ENCODE measurements at places on chromosomes 3 and 15.

DNA sequence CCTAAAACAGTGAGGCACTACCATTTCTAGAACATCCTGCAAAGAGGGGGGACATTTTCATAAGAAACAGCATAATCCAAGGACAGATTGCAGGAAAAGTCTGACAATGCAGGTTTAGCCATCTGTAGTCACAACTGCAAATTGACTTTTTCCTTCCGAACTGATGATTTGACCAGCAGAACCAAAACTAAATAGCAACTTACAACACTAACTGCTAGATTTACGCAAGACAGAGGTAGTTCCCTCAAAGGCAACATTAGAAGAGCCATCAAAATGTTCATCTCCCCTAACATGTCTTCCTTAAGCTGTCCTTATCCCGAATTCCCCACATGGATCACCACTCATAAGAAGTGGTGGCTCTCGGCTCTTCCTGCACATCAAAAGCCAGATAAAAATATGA lies 129.6 kb downstream of the GADL1 start:
- DNase-seq: no peak

GRCh38 chr3:50480471-50480870 lies 23.0 kb downstream of the CACNA2D2 start:
- DNase-seq: no peak

DNA sequence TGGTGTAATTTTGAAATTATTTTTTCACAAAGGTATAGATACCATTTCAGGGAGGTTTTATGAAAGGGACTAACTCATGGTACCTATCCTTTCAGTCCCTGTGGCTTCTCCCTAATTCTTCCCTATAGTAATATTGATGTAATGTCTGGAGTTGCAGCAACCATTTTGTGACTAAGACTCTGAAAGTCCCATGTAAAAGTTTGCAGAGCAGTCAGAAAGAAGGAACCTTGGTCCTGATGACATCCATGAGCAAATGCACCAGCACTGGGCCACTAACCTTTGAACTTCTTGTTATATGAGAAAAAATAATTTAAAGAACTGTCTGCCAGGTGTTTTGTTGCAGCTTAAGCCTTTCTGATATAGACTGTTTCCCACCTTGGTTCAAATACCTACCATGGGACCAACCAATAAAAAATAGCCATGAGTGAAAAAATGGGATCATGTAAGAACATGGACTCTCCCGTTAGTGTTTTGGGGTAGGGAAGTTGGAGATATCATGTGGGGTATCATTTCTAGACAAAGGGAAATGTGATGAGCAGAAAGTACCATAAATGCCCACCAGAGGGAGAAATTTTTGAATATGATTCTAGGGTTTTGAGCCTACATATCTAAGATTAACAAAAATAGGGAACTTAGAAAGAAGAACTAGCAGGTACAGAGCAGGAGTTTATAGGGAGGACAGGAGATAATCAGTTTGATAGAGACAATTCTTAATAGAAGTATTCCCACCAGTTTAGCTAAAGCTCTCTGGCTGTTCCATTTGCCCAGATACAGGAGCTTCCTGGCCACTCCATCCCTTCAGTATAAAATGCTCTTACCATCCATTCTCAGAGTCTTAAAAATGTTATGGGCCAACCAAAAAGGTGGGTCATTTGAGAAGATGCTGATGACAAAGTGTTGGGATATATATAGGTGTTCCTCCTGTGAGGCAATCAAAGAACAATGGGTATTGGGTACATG lies 3.4 kb upstream of the CPOX start:
- DNase-seq: no peak

DNA sequence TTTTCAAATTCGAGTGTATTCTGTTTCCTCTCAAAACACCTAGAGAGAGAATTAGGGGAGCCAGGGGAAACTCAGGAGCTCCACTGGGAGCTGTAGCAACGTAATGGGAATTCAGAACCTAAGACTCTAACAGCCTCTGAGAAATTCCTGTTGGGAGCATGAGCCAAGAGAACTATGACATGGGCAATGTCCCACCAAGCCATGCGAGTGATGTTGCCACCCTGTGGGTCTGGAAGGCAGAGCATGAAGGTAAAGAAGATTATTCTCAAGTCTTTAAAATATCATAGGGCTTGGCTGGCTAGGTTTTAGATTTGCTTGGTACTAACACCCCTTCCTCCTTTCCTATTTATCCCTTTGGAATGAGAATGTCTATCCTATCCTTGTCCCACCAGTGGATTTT lies 392.6 kb upstream of the ADAMTS9 start:
- no peak for DNase-seq

- DNase-seq: no peak
Observed at GRCh38 chr3:140198242-140198641, 263.3 kb downstream of the CLSTN2 start.

DNA sequence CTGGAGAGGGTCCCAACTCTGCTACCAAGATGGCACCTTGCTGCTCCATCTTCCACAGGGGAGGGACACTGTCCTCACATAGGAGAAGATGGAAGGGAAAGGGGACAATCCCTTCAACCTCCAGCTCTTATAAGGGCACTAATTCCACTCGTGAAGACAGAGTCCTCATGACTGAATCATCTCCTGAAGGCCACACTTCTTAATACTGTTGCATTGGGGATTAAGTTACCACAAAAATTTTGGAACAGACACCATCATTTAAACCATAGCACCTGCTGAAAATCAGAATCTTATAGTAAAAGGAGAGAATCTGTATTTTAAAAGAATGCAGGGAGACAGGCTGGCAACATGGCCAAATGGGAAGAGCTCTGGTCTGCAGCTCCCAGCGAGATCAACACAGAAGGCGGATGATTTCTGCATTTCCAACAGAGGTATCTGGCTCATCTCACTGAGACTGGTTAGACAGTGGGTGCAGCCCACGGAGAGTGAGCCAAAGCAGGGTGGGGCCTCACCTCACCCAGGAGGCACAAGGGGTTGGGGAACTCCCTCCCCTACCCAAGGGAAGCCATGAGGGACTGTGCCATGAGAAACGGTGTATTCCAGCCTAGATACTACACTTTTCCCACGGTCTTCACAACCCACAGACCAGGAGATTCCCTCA lies 69.4 kb upstream of the LIPC start:
- DNase-seq: no peak

DNA sequence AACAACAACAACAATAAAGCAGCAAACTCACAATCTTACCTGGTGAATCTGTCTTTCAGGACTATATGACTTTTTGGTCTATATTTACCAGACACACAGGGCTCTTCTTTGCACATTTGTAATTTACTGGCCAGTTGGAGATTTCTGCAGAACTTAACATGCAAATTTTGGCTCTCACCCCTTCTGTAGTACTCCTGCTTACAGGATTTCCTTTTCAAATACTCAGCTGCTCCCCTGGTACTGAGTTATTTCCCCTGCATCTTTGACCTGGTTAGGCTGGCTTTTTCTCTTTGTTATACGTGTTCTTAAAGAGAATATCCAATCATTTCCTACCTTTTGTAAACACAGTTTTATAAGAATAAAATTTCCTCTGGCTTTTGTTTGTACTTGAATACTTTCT lies 228.0 kb downstream of the MBNL1 start:
- no peak for DNase-seq

DNA sequence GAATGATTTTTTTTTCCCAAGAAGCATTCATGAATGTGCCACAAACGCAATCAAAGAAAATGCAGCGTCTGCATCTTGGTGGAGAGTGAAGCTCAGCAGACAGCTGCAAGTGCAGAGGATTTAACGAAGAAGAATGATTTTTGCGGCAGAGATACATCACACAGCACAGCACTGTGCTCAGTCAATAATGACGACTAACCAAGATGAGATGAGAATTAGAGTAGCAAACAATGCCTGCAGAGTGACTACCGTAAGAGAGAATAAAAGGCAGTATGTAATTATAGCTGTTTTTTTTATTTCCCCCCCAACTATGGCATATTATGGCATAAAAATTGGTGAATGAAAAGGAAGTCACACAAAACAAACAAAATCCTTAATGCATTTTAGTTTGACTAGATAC lies 218.0 kb upstream of the ROBO1 start:
- no peak for DNase-seq

- DNase-seq: no peak
Observed at GRCh38 chr3:55294557-55294956, 192.5 kb downstream of the WNT5A start.

- no peak for DNase-seq
Observed at GRCh38 chr15:73948982-73949381, 22.7 kb downstream of the LOXL1 start.

DNA sequence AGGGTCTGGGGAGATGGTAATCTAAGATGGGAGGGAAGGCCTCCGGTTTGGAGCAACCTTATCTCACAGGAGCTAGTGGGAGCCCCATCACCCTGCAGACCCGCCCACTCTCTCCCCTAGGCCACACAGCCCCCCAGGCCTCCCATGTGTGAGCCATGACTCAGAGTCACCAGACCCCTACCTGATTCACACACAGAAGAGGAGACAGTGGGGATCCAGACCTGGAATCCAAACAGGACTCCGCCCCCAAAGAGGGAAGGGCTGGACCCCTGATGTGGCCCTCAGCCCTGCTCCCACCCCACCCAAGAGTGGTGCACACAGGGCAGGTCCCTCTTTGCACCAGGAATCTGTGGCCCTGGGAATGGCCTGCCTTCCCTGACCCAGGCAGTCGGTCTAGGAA lies 97.4 kb downstream of the ADCY5 start:
- no peak for DNase-seq

DNA sequence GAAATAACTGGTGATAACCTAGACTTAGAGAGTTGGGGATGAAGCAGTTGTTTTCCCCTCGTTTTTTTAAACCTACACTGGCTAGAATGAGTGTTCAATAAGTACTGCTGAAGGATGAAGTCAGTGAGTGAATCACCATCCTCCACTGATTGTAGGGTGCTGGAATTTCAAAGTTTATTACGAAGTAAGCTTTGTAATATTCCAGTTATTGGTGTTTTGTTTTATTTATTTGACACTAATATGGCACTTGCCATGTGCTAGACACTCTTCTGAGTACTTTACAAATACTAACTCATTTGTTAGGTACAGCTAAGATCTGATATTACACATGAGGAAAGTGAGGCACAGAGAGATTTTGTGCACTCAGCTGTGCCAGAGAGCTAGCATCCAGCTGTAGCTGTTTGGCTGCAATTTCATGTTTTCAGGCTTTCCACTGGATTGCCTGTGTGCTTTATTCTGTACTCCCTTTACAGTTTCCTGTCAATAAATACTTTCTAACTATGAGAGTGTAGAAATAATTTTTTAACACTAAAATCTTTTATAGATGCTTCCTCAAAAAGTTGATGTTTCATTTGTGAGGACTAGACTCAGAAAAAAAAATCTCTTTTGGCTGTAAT lies 5.8 kb downstream of the MAP2K5 start:
- no peak for DNase-seq

DNA sequence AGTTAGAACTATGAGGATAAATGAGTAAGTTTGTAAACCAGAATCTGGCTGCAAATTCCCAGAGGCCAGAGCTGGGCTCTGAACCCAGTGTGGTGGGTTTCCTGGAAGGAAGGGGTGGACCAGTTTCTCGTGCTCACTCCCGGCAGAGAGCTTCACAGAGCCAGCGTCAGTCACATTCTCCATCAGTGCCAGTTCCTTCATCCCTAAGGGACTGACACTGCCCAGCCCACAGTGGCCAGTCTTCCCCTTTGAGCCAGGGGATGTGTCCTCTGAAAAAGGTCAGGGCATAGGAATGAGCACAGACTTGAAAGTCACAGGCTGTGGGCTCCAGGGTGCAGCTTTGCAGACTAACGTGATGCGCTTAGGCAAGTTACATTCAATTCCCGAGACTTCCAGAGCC lies 135.8 kb upstream of the HACD2 start:
- no peak for DNase-seq

GRCh38 chr15:65404186-65404872 lies 18.4 kb downstream of the IGDCC4 start:
- DNase-seq: no peak

- DNase-seq: no peak
Observed at GRCh38 chr3:98209244-98209643, 42.7 kb downstream of the OR5H15 start.

DNA sequence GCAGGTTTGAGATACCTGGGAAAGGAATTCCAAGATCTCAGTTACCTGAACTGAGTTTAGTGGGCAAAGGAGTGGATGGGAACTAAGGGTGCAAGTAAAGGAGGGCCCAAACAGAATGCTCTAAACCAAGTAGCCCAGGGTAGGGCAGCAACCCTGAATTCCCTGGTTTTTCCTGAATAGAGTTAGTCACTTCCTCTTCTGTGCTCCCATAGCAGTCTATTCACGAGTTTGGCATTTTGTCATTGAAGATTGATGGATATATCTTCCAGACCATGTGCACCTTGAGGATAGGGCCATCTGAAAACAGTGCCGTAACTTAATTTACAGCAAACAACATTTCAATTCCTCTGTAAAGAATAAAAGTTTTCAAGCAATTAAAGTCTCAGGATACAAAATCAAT lies 18.5 kb upstream of the PTX3 start:
- DNase-seq: no peak

GRCh38 chr3:34155108-34155507 lies 356.7 kb downstream of the PDCD6IP start:
- no peak for DNase-seq

- DNase-seq: no peak
Observed at GRCh38 chr15:78047761-78048627, 29.5 kb downstream of the TBC1D2B start.

- no peak for DNase-seq
Observed at GRCh38 chr3:26704736-26705135, 82.2 kb downstream of the LRRC3B start.

DNA sequence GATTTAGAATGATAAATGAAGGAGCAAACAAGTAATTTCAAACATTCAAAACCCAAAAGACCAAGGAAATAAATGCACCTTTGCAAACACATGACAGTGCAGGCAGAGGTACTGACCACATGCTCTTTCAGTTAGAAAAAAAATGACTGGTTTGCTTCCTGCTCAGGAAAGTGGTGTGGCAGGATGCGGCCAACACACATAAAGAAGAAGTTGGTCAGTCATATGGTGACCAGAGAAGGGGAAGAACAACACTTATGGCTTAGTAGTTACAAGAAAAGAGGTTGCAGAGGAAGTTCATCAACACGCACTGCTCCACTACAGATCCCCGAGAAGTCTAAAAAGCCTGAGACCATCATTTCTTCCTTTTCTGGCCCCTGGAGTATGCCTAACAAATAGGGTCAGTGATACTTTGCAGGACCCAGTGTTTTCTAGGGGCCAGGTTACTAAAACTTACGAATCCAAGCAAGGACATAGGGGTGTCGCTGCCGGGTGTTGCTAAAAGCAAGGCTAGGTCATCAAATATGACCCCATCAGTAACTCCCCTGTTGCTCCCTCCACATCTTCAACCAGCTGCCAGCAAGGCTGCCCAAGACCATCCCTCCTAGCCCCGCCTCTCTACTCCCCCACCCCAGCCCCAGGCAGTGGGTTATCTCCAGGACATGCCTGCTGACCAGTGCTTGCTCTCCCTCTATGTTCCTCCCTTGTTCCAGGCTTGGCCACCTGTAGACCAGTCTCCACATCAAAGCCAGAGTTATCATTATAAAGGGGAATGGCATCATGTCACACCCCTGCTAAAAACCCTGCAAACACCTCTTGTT lies 11.2 kb downstream of the ATP8B4 start:
- DNase-seq: no peak

DNA sequence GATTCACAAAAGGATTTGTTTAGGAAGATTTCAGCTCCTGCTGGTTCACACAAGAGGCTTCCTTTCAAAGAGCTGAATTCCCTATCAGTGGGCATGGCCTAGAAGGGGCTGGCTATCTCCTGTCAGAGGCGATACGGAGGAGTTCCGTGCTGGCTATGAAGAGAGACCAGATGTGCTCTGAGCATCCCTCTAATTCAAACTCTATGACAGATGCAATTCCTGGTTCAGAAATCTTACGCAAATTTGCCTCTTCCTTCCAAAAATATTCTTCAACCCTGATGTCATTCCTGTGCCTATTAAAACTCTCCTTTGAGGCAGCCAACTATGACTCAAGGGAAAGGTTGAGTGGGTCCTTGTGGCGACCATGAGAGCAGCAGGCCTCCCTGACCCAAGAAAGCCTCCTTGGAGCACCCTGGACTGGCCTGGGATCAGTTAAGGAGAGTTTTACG lies 139.3 kb upstream of the HES1 start:
- no peak for DNase-seq

All from HTR-8/SVneo (cell line).